Diencephalon (tissue), 1 donor: ENCODE measurements at places on chromosomes 16 and 17. TPM values are rescaled to one million over a fixed set of nuclear protein-coding genes. Genes with fewer than 3 reads are reported as not detected.

Gene MT1B
- total RNA-seq: not detected

Gene AFMID
- 34.4 TPM for total RNA-seq

Gene TNFAIP1
- 39.2 TPM for total RNA-seq

Gene MRPL12
- 8.5 TPM for total RNA-seq

Gene GRAPL
- 0.92 TPM for total RNA-seq

Gene NPW
- not detected for total RNA-seq

Gene NPIPA7
- total RNA-seq: 3.0 TPM

Gene NMT1
- 35.1 TPM for total RNA-seq

Gene GJC1
- total RNA-seq: 31.4 TPM

Gene ZKSCAN2
- total RNA-seq: 23.5 TPM

Gene APOH
- total RNA-seq: not detected

Gene NAA38
- 42.2 TPM for total RNA-seq

Gene PHB1
- 61.1 TPM for total RNA-seq

Gene AXIN2
- total RNA-seq: 26.5 TPM
